ENCODE measurements at places on chromosomes 3 and 15.
A peak's percentile ranks its signal among the peaks of the same experiment; 100 is the strongest.

DNA sequence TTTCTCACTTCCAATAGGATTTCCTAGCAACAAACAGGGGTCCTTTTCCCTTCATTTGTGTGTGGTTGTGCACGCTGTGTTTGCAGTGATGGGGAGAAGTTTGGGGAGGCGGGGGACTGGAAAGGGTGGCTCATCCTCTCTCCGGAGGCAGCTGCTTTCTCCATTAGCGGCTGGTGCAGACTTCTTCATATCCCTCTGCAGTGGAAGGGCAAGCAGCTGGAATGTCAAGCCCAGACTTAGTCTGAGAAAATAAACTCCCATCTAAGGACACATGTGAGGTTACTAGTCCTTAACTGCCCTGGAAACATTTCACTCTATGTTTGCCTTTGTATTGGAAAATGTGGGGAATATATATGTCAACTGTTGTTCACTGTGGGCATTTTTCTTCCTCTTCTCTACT is 467.0 kb upstream of the RASGRP1 start:
- peaks cover 44% of the 10 kb centered on the region for H3K4me1 ChIP-seq
- H3K27ac ChIP-seq, result no peak overlapping the region
- H3K4me3 ChIP-seq, result no peak overlapping the region

GRCh38 chr3:4981665-4982494 is 2.6 kb downstream of the BHLHE40 start:
- H3K27ac ChIP-seq, result peak overlapping the region; percentile 72
- H3K4me3 ChIP-seq, result peak overlapping the region; percentile 99
- H3K4me1 ChIP-seq, result peaks cover 79% of the 10 kb centered on the region

- DNase-seq, result no peak
- H3K36me3 ChIP-seq, result no peaks in the 10 kb centered on the region
- H3K4me3 ChIP-seq, result no peak overlapping the region
Measured at GRCh38 chr3:107620534-107620933, 97.8 kb downstream of the BBX start.

DNA sequence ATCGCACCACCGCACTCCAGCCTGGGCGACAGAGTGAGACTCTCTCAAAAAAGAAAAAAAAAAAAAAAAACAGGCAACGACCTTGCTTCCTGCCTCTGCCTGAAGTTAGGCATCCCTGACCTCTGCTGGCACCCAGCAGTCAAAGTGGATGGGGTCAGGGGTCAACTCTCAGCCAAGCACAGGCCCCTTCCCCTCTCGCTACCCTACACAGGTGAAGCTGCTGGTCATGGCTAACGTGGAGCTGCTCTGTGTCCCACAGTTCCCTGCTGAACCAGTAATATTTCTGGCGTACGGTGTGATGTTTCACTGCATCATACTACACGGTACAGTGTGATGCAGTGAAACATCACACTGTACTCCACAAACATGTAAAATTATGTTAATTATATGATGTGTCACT is 13.9 kb upstream of the FRG2C start:
- H3K36me3 ChIP-seq, result no peaks in the 10 kb centered on the region
- H3K4me1 ChIP-seq, result no peaks in the 10 kb centered on the region
- H3K27me3 ChIP-seq, result peaks cover 9% of the 10 kb centered on the region
- no peak overlapping the region for H3K27ac ChIP-seq

DNA sequence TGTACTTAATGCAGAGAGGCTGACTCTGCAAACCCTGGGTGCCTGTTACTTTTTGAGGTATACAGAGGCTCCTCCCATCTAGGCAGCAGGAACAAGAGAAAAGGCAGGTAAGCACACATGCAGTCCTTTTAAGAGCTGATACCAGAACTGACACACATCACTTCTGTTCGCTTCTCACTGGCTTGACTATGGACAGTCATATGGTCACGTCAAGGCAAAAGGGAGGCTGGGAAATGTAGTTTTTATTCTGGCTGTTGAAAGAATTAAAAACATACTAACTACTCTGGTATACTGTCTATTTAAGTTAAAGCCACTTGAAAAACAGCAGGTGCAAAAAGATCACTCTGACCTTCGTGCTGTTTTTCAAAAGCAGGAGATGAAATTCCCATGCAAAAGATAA is 218.3 kb downstream of the CTNNB1 start:
- no peak for DNase-seq
- no peaks in the 10 kb centered on the region for H3K36me3 ChIP-seq
- peaks cover 14% of the 10 kb centered on the region for H3K4me1 ChIP-seq
- H3K27ac ChIP-seq, result no peak overlapping the region

GRCh38 chr3:41323467-41324155 is 124.3 kb downstream of the CTNNB1 start:
- H3K27me3 ChIP-seq, result no peaks in the 10 kb centered on the region
- H3K4me3 ChIP-seq, result no peak overlapping the region
- no peak overlapping the region for H3K27ac ChIP-seq
- peaks cover 16% of the 10 kb centered on the region for H3K4me1 ChIP-seq

Data from HFFc6 (cell line).